Fibroblast of upper back skin (primary cell): ENCODE measurements at places on chromosomes 1 and 21.
A peak's percentile ranks its signal among the peaks of the same experiment; 100 is the strongest.

DNA sequence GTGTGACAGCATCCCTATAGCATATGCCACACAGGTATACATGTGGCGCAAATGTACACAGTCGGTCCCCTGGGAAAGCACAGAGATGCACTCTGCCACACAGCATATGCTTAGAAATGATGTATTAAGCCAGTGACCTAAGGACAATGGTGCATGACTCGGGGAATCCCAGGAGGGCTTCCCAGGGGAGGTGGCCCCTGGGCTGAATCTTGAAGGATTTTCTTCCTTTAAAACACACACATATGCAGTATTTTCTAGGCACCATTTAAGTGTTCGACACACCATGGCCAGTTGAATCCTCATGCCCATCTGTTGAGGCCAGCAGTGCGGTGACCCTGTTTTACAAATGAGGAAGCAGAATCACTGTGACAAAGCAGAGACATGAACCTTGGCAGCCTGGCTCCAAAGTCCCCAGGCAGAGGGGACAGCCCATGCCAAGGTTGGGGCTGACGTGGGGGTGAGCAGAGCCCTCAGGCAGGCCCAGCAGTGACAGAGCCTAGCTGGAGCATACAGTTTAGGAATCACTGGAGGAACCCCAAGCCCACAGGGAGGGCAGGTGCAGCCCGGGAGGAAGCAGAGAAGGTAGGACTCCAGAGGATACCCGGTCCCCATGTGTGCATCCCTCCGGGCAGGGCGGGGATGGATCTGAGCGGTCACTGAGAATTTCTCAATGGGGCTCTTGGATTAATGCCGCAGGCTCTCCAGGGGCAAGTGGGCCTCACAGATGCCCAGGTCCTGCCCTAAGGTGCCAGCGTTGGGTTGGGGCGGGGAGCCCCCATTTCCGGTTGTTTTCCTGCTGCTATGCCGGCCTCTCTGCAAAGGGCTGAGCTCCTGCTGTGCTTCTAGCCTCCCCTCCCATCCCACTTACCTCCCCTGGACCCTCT lies 28.4 kb downstream of the WNT3A start:
- DNase-seq: no peak

- no peak for DNase-seq
Measured at GRCh38 chr1:59685101-59685500, 129.6 kb upstream of the HOOK1 start.

DNA sequence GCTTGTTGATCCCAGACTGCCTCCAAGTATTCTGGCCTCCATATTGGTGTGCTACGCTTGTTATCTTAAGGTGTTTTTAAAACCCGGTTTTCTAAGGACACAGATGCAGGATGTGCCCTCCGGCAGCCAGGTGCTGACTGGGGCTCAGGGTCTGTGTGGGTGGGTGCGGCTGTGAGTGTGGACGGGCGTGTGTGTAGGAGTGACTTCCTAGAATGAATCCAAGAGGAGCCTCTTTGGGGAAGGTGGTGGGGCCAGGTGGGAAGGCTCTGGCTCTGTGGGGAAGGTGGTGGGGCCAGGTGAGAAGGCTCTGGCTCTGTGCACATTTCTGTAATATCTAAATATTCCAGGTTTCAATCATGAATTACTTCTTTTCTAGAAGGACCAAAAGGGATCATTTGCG lies 12.8 kb upstream of the TSPEAR start:
- no peak for DNase-seq

DNA sequence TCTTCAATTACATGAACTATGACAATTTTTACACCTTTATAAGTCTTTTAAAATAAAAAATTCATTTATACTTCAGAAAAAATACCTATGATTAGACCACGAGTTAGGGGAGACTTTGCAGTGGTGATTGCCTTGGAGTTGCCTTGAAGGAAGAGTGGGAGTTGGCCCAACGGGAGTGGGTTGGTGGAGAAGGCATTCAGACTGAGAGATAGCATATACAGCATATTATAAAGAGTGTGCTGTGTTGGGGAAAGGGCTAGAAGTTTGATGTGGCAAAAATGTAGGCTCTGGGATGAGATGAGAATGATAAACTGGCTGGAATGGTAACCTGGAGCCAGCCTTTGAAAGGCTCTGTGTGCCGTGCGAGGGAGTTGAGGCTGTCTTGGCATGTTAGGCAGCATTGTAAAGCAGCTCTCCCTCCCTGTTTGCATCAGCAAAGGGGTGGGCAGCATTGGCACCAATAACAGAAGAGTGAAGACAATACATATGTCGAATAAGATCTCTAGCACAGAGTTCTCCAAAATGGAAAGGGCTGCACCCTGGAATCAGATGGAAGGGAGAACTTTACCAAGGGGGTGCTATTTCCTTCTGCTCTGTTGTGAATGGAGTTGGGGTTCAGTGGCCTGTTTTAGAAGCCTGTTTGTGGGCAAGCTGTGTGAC lies 24.4 kb downstream of the MPZL1 start:
- DNase-seq: no peak

DNA sequence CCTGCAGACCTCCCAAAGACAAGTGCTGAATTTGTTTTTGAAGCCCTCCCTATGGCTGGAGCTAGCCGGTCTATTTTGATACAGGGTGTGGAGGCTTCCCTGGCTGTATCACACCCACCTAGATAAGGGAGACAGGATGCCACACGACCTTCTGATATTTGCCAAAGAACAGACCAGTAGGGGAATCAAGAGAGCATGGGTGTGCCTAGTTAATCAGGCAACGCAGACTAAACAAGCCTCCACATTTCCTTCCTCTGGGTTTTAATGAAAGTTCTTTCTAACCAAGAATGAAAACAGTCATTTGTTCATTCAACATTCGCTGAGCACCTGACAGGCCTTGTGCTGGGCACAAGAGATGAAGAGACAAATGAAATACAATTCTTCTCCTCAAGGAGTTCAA lies 446.8 kb downstream of the PLPP3 start:
- no peak for DNase-seq

- peak; percentile 89 for DNase-seq
Measured at GRCh38 chr1:155961937-155962336, 16.4 kb downstream of the ARHGEF2 start.

DNA sequence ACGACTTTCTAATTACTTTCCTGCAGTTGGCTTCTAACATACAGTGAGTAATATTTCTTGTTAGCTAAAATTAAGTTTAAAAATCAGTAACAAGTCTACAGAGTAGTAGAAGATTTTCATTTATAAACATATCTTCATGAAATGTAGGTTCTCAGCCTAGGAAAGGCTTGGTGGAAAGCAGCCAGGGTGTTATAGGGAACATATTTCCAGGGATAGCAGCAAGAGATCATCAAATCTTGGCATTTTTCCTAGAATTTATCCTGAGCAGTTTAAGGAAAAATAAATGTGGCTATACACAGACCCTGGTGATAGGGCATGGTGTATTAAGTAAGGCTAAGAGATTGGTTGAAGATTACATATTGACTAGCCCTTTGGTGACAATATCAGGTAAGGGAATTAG lies 203.5 kb upstream of the NEGR1 start:
- peak; percentile 77 for DNase-seq

GRCh38 chr1:248688527-248689298 lies 13.9 kb downstream of the OR14I1 start:
- no peak for DNase-seq

GRCh38 chr1:224245188-224245587 lies 62.1 kb downstream of the DEGS1 start:
- no peak for DNase-seq

DNA sequence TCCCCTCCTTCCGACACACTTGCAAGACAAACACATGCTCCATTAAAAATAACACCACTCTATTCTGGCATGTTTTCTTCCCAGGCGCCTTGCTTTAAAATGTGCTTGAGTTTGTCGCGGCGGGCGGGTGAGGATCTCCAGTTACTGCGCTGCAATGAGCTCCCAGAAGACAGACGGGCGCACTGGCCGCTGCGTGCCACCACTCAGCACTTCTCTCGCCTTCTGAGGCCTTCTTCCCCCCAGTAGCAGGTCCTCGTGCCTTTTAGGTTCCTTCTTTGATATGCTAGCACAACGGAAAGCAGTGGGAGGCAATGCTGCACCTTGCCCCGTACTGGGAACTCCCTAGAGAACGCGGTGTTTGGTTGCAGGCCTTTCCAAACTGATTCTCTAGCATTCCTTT lies 279.5 kb upstream of the NR5A2 start:
- no peak for DNase-seq

DNA sequence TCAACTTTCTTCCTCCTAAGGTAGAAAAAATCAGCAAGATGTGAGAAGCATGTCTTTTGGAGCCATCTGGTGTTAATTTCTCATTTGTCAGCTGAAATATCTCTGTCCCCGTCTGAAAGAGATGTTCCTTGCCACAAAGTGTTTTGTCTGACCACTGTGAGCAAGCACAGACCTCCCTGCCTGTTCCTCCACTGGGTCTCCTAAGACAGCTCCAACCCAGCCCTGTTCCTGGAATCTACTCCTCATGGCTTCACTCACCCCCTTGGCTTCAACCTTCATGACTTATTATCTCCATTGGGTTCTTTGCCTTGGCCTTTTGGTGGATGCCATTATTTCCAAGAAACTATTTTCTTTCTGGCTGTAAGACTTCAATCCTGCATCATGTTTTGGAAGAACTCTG lies 65.7 kb upstream of the CACHD1 start:
- no peak for DNase-seq

GRCh38 chr1:247531937-247532336 lies 4.3 kb downstream of the OR2C3 start:
- DNase-seq: no peak

GRCh38 chr1:68373173-68373572 lies 76.6 kb downstream of the RPE65 start:
- no peak for DNase-seq

DNA sequence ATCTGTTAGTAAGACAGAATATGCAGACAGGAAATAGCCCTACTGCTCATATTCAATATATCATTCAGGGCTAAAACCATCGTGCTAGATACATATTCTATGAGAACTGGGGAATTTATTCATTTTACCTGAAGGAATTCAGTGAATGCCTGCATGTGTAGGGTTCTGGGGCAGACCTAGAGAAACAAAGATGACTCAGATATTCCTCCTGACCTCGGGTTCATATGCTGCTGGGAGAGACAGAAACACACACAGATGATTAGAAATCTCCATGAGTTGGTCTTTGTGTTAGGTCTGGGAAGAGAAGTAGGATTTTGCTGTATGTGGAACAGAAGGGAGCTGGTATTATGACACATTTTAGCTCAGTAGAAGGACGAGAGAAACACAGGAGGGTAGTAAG lies 176.5 kb upstream of the ST6GALNAC5 start:
- peak; percentile 54 for DNase-seq

DNA sequence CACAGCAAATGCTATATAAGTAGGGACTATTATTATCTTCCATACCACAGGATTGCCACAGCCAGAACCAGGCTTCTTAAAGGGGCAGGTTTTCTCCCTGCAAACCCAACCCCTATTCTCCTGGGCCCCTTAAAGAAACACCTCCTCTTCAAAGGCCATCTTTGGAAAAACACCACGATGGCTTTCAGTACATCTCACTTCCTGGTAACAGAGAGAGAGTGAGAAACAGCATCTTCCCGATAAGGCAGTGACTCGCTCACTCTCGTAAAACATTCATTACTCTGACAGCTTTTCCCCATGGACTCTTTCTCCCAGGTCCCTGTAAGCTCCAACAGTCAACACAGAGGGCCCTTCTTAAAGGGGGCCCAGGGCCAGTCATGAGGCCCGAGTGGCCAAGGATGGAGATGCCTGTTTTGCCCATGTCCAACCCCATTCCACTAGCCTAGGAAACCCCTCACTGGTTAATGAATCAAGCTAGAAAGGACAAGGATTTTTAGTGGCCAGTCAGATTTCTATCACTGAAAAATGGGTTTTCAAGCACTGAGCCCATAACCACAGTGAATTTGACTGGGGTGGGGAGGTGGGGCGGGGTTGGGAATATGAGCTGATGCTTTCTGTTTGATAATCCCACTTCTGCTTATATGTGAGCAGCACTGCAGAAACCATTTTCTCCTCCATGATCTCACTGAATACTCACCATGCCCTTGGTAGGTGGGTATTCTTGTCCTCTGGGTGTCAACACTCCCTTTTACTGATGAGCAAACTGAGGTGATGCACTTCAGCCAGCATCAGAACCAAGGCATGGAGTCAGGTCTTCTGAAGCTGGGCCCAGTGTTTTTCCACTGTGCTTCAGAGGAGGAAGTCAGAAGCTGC lies 3.6 kb upstream of the NAV1 start:
- peak; percentile 68 for DNase-seq

DNA sequence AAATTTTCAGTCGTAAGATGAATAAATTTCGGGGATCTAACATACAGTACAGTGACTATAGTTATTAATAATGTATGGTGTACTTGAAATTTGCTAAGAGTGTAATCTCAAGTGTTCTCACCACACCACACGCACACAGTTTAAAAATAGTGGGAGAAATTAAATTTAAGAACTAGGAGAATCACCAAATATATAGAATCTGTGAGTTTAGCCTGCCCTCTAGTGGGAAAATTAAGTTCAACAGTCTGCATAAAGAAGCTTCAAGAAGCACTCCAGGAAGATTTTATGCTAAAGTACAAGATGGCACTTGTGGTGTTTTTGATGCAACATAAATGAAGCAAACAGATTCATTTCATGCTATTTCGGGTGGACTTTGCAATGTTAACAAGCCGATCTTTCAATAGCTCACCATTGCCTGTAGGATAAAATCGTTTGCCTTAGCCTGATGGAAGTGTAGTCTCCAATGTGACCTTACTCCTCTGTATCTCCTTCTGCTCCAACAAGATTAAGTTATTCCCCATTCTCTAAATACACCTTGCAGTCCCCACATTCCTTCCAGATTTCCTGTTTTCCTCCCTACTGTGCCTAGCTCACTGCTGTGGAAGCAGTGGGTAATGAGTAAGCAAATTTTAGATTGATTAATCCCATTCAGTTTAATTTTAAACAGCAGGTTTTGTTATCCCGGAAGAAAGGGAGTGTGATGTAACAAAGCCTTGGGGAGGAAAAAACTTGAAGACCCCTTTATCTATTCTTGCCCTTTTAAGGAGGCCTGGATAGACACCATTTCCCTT lies 8.7 kb upstream of the PIK3C2B start:
- peak; percentile 77 for DNase-seq

DNA sequence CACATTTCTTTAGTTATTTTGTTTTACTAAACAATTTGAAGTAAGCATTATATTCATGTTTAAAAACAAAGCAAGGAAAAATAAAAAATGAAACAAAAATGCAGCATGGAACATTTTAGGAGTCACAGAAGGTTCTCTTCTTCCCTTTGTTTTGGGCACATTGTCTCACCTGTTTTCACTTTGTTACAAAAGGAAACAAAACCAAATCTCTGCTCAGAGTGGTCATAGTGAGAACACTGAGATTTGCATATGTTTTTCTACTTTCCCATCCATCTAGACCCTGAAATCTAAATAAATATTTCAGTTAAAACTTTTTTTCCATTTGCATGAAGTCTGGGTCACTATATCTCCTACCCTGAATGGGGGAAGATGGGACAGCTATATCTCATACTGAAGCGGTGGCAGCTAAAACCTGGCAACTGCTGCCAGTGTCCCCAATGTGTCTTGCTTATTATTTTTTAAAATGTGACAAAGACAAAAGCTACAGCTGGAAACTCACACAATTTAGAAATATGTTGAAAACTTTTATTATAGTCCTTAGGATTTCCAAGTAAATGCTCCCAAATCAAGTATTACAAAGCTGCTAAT lies 3.5 kb downstream of the EXOC8 start:
- no peak for DNase-seq
